Left ventricle myocardium superior (tissue), 1 donor: ENCODE measurements at places on chromosomes 7 and 10. TPM values are rescaled to one million over a fixed set of nuclear protein-coding genes. Genes with fewer than 3 reads are reported as not detected.

The CRYGN gene
- not detected for total RNA-seq

The SLC18A3 gene
- total RNA-seq = not detected

The NRP1 gene
- total RNA-seq = 175 TPM

The SLC39A12 gene
- total RNA-seq = not detected

The KCND2 gene
- 0.07 TPM for total RNA-seq

The LLCFC1 gene
- not detected for total RNA-seq

The ASNS gene
- 7.5 TPM for total RNA-seq

The HOXA9 gene
- total RNA-seq = not detected

The GARIN1A gene
- 0.97 TPM for total RNA-seq

The SFRP4 gene
- total RNA-seq = 1.0 TPM

The SCIN gene
- 0.20 TPM for total RNA-seq

The NUDT1 gene
- total RNA-seq = 13.2 TPM

The TRIM4 gene
- 7.1 TPM for total RNA-seq

The CNPY1 gene
- total RNA-seq = not detected

The HABP2 gene
- not detected for total RNA-seq

The RADIL gene
- total RNA-seq = 2.8 TPM

The GAD2 gene
- total RNA-seq = not detected

The PARD3 gene
- 25.3 TPM for total RNA-seq

The ZNF488 gene
- total RNA-seq = not detected

The MYPN gene
- total RNA-seq = 107 TPM

The COL28A1 gene
- total RNA-seq = 2.7 TPM

The ING3 gene
- 14.3 TPM for total RNA-seq

The GIMAP5 gene
- total RNA-seq = 9.8 TPM

The THNSL1 gene
- 7.7 TPM for total RNA-seq

The SFMBT2 gene
- total RNA-seq = 11.0 TPM

The COL13A1 gene
- total RNA-seq = 1.0 TPM

The FAM241B gene
- total RNA-seq = 2.8 TPM

The PLXDC2 gene
- total RNA-seq = 12.4 TPM

The RBP4 gene
- 4.2 TPM for total RNA-seq

The HOXA4 gene
- 0.15 TPM for total RNA-seq

The GCK gene
- total RNA-seq = 1.4 TPM

The STEAP1B gene
- 0.69 TPM for total RNA-seq

The AKR1D1 gene
- not detected for total RNA-seq

The C10orf62 gene
- total RNA-seq = 0.35 TPM

The TRIL gene
- 2.4 TPM for total RNA-seq
